ENCODE measurements at places on chromosomes 6 and 20.

DNA sequence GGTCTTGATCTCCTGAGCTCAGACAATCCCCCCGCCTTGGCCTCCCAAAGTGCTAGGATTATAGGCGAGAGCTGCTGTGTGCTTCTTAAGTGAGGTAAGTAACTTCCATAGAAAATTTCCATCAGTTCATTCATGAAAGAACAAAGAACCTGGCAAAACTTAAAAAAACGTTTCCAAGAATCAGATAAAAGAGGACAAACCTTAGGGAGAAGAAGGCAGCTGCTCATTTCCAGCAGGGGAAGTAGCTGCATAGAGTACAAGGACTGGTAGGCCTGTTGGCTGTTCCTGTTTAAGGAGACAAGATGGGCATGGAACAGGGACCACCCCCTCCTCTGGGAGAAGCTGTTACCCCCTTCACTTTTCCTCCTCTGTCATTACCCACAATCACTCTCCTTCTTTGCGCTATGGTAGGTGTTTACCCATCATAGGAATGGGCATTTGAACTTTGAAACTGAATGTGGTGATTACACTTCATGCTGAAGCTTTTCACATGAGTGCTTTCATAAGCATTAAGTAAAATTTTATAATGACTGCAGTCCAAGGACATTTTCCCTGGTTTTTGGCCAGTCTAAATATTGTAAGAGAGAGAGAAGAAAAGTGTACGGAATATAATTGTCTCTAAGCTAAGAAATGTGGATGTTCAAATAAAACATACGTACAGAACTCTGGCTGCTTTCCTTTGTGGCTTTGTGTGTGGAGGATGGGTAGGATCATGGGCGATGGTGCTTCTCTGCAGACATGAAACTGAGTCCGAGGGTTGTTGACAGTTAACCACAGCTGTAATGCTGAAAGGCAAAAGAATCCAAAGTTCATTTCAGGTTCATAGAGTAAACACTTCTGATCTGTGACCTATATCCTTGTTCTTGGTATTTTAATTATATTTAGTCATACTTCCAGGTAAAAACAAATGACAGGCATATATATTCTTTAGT lies 56.4 kb downstream of the CCN2 start:
- no peak for DNase-seq

- DNase-seq, result no peak
Measured at GRCh38 chr6:123434186-123434585, 202.6 kb downstream of the TRDN start.

DNA sequence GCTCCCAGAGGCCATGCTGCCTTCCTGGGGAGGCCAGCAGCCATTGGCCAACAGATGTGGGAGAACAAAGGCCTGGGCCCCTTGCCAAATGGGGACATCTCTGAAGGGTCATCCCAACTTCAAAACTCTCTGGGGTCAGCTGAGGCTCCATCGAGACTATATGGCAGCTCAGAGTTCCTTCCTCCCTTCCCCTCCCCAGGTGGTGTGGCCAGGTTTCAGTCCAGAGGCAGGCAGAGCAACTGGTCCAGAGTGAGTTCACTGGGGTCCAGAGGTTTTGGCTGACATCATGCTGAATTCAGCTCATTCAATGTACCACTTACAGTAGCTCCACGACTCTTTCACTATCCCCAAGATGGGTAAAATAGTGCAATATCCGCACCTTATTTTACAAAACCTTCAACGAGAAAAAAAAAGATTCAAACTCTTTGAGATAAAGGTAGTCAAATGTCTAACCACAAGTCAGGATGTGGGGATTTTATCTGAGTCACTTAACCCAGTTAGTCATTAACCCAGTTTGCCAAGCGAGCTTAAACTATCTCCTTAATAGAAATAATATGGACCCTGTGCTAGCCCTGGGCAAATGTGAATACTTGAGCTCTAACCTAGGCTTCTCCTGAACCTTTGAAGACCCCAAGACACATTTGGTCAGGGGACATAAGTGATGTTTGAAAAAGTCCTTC lies 108.4 kb upstream of the PLEKHG1 start:
- DNase-seq, result no peak

DNA sequence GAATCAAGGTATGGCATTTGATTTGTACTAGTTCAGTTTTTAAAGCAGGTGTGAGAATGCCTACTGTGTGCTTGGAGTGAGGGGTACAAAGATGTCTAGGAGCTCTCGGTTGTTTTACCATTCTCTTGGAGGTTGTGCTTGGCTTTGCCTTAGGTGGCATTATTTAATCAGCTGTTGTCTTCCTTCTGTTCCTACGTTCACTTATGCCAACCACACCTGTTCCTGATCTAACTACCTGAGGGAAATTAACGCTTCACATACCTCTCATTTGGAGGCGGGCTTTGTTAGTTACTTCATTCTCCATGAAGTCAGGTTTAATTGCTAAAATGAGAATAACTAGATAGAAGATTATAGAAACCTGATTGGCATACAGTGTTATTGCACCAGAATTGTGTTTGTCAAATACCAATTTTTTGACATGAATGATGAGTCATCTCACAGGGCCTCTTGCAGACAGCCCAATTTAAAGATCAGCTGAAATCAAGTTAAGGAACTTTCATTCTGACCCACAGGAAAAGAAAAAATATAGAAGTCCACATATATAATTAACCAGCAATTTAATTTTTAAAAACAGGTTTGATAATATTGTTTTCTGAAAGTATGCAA lies 24.8 kb upstream of the PBOV1 start:
- DNase-seq, result no peak

DNA sequence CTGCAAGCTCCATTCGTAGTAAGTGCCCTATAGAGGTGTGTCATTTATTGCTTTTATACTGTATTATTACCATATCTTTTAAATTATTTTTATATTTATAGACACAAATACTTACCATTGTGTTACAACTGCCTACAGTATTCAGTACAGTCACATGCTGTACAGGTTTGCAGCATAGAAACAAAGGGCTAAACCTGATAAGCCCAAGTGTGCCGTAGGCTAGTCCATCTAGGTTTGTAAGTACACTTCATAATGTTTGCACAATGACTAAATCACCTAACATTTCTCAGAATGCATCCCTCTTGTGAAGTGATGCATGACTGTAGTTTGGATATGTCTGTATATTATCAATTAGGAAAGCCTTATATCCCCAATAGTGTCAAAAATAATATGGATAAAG lies 122.8 kb downstream of the CLVS2 start:
- DNase-seq, result no peak

- DNase-seq, result no peak
Measured at GRCh38 chr20:45902199-45902701, 9.7 kb downstream of the PLTP start.

DNA sequence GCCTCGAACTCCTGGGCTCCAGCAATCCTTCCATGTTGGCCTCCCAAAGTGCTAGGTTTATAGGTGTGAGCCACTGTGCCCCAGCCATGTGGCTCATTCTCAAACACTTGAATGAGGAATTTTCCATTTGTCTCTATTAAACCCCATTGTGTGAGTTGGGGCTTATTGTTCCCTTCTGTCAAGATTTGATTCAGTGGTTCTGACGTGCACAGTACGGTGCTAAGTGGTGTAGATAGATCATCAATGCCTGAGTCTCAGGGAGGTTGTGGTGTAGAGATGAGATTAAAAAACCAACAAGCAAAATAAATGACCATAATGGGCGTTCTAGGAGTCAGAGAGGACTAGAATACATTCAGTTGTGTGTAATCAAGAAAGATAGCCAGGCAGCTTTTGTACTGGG lies 335.6 kb downstream of the PRL start:
- no peak for DNase-seq

- no peak for DNase-seq
Measured at GRCh38 chr20:48170625-48171024, 385.3 kb upstream of the SULF2 start.

DNA sequence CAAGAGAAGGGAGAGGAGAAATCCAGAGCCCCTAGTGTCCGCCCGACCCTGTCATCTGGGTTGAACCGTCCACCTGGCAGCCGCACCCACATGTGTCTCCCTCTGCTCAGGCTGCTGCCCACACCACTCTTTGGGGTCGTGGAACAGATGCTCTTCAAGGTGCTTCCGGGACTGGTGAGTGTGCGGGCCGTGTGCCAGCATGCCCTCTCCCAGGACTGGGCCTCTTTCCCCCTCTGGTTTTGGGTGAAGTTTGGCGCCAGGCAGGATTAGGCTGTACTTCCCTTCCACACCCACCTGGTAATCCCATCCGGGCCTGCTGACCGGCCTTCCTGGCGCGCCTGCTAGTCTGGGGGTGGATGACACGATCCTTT lies 7.9 kb downstream of the BPIFB3 start:
- no peak for DNase-seq

GRCh38 chr20:58432186-58432954 lies 43.3 kb downstream of the VAPB start:
- no peak for DNase-seq

DNA sequence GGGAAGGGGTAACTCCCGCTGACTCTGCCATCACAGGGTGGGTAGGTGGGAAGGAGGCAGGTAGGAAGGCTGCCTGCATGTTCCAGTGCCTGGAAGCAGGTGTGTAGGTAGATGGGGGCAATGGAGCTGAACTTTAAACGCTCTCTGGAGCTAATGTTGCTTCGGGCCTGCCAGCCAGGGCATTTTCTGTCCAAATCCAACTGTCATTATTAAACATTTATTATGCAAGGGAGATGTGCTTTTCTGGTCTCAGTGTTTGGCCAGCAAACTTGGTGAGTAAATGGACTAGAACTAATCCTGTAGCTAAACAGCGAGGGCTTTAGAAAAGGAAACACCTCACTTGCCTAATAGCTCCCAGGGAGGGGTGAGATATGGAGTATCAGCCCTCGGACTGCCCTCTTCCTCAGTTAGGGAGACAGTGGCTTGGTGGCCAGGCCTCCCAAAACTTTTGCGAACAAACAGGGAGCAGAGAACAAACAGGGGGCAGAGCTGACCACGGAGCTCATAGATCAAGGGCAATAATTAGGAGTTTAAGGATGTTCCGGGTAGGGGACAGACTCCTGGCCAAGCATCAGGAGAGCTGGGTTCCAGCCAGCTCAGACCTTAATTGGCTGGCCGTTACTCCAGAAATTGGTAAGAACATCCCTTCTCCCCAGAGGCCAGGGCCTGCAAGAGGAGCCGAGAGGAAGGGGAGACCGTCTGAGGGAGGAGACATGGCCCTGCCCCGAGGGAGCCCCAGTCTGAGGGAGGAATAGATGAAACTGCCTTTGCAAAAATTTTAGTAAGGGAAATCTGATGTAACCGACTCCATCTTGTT lies 131.1 kb downstream of the VEGFA start:
- DNase-seq, result no peak

DNA sequence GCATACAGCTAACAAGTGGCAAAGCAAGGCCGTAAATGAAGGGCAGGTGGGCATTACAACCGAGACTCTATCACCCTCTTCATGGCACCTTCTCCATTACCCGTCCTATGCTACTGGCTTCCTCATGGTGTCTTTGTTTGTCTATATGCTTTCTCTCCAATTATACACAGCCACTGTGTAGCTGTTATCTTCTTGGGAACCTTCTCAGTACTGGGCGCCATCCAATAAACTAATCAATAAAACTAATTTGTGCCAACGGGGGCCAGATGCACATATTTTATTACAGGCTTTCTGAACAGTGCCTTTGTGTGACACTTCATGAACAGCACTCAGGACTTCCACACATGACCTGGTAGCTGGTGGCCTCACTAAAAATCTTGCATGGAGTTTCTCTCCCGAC lies 149.8 kb upstream of the PCSK2 start:
- DNase-seq, result no peak

GRCh38 chr20:56634307-56634706 lies 5.2 kb downstream of the TFAP2C start:
- no peak for DNase-seq

DNA sequence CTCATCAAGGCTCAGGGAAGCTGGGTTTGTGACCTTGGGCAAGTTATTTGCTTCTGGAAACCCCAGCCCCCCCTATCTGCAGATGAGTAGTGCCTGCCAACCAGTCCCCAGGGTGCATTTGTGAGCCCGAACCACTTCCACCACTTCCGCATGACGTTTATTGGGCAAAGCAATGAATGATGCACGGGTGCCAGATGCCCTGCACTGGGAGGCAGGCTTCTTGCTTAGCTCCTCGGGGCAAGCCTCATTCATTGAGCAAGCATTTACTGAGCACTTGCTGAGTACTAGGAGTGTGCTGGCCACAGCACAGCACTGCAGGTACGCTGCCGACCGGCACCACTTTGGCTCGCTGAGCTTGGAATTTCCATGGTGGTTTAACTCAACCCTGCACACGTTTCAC lies 60.2 kb downstream of the GNAS-AS1 start:
- no peak for DNase-seq

Data from stimulated activated CD4-positive, alpha-beta T cell treated with anti-CD3 and anti-CD28 coated beads, Interleukin-12 subunit alpha, Interleukin-12 subunit beta, amount 100 ng/mL, for 48 hours (primary cell).